ENCODE measurements at places on chromosomes 1 and 21. TPM values are rescaled to one million over a fixed set of nuclear protein-coding genes. Genes with fewer than 3 reads are reported as not detected.

The CASQ2 gene
- total RNA-seq: 715 TPM

The GPR137B gene
- total RNA-seq: 25.0 TPM

The VWA5B1 gene
- total RNA-seq: 0.16 TPM

The OR2AK2 gene
- total RNA-seq: not detected

The ZNF593OS gene
- total RNA-seq: not detected

The HTR1D gene
- not detected for total RNA-seq

The IGSF3 gene
- total RNA-seq: 15.6 TPM

The KRTAP6-3 gene
- total RNA-seq: not detected

The KRTAP21-2 gene
- not detected for total RNA-seq

The ZNF670 gene
- 1.5 TPM for total RNA-seq

The OR2G6 gene
- not detected for total RNA-seq

The DYNLT5 gene
- 3.2 TPM for total RNA-seq

The HMCN1 gene
- total RNA-seq: 22.3 TPM

The MYBPH gene
- not detected for total RNA-seq

The CASZ1 gene
- total RNA-seq: 68.2 TPM

The ECE1 gene
- 138 TPM for total RNA-seq

The GUCA2B gene
- not detected for total RNA-seq

The SHISAL2A gene
- 0.15 TPM for total RNA-seq

The ZMYM1 gene
- total RNA-seq: 7.5 TPM

Measured in left cardiac atrium (tissue), 4 donors.